Hematopoietic multipotent progenitor cell (in vitro differentiated cells): ENCODE measurements at places on chromosomes 4 and X. TPM values are rescaled to one million over a fixed set of nuclear protein-coding genes. Genes with fewer than 3 reads are reported as not detected.
A peak's percentile ranks its signal among the peaks of the same experiment; 100 is the strongest.

DNA sequence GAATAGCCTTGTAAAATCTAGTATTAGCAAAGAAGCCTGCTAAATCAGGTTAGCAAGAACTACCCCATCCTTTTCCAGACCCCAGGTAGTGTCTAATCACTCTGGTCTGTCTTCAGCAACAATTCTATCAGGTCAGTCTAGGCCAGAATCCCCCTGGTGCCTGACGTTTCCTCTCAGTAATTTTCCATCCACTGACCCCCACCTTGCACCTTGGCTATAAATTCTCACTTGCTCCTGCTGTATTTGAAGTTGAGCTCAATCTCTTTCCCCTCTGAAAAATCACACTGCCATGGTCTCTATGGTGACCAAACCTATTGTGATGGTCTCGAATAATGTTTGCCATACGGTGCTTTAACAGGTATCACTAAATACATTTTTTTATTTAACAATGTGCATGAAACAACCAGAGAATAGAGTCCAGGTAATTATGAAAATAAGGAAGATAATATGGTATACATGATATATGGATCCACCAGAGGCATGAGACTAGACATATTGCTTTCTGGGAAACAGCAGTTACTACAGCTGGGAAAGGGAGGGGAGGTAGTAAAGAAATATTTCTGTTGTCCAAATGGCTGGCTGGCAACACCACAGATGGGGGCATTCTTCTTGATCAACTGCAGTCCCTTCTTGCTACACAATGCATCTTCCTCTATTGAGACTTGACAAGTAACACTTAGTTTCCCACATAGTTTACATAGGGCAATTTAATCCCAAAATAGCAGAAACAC is 33.8 kb downstream of the CXCL1 start:
- no peak for DNase-seq

DNA sequence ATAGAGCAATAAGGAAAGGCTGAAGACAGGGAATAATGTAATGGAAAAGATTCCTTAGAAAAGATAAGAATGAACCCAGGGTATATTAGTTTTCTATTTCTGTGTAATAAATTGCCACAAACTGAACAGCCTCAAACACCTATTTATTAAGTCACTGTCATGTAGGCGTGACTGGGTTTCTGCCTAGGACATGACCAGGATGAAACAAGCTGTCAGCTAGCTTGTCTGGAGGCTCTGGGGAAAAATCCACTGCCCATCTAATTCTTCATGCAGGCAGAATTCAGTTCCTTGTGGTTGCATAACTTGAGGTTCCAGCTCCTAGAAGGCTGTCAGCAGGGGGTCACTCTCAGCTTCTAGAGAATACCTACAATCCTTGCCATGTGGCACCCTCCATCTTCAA is 277.7 kb downstream of the TMA16 start:
- no peak for DNase-seq

- DNase-seq = no peak
These were observed 87.5 kb upstream of the INTU start for GRCh38 chr4:127545271-127545670.

DNA sequence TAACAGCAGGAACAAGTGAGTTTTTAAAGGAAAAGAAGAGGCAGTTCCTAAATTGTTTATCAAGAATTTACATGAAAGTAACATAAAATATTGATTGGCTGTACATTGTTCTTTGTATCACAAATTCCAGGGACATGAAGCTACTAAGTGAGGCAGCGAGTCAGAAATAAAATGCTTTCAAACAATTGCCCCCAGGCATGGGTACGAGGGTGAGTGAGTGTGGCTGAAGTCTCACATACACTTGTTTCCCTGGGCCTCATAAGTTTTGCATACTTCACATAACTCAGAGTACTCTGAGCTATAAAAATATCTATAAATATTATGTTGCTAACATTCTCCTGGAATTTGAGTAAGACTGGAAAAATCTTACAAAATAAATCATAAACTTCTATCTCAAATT is 511.6 kb upstream of the PRKX start:
- no peak for DNase-seq

GRCh38 chr4:28639747-28640146 is 1779.1 kb downstream of the STIM2 start:
- DNase-seq = no peak

DNA sequence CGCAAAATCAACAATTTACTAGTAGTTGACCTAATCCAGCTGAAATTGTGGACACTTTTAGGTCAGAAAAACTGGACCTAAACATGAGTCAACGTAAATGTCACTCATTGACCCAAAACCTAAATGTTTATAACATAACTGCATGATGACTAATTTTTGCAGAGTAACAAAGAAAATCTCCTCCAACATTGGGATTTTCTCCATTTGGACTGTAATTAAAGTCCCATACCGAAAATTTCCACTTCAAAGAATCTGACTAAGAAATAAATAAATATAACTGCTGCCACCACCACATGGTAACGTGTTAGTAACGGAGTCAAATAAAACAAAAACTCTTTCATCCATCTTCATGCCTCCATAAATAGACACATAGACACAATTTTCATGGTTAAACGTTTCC is 1.9 kb downstream of the ADGRA3 start:
- DNase-seq = no peak

- no peak for DNase-seq
These were observed 35.6 kb upstream of the DCAF8L1 start for GRCh38 chrX:28016823-28017222.

DNA sequence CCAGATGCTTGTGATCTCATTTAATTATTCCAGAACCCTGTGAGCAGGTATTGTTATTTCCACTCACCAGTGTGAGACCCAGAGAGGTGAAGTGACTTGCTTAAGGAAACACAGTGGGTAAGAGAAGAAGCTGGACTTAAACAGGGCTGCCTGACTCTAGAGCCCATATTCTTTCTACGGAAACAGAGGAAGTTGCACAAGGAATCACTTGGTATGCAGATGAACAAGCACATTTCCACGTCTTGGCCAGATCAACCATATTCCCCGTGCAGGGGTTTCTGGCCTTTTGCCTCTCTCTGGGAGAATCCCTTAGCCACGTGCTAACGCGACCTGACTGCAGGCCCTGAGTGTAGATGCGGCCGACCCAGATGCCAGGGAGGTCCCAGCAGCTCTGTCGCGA is 195.5 kb upstream of the ATP6AP2 start:
- peak; percentile 10 for DNase-seq

GRCh38 chr4:99504804-99505502 is 5.9 kb upstream of the C4orf17 start:
- no peak for DNase-seq

DNA sequence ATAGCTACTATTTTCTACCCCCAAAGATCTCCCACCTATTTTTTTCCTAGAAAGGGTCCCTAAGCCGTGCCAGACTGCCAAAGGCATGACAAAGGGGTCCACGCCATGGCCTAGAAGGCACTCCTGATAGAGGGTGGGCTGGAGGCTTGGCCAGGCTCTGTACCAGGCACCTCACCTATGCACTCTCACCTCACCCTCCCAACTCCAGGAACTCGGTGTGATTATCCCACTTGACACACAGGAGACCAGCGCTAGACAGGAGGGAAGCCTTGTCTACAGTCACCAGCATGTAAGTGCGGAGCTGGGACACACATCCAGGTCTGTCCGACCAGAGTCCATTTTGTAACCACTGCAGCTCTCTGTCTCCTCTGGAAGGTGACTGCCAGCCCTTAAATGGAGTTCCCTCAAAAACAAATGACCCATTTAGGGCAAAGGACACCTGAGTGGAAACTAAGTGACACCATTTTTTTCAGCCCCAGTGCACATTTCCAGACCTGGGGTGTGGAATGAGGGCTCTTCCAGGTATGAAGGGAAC is 106.4 kb downstream of the RTL5 start:
- no peak for DNase-seq

- DNase-seq = no peak
These were observed 502.9 kb upstream of the PCDH10 start for GRCh38 chr4:132646186-132646585.

DNA sequence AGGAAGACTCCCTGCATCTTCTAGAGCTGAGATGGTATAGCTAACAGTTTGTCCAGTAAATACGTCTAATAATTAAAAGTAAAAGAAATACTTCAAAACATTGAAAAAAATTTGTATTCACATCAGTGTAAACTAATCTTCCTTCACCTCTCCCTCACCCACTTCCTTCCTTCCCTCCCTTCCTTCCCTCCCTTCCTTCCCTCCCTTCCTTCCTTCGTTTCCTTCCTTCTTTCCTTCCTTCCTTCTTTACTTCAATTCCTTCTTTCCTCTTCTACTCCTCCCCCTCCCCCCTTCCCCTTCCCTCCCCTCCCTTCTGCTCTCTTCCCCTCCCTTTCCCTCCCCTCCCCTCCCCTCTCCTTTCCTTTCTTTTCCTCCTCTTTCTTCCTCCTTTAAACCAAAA is 103.7 kb downstream of the POU4F2 start:
- DNase-seq = no peak

GRCh38 chr4:2938906-2939305 is 24.3 kb downstream of the NOP14 start:
- no peak for DNase-seq

DNA sequence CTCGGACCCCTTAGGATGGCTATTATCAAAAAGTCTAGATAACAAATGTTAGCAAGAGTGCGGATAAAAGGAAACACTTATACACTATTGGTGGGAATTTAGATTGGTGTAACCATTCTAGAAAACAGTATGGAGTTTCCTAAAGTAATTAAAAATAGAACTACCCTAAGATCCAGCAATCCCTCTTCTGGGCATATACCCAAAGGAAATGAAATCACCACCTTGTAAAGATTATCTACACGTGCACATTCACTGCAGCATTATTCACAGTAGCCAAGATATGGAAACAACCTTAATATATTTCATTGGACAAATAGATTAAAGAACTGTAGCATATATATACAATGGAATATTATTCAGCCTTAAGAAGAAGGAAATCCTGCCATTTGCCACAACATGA is 462.4 kb downstream of the IQCM start:
- DNase-seq = no peak

DNA sequence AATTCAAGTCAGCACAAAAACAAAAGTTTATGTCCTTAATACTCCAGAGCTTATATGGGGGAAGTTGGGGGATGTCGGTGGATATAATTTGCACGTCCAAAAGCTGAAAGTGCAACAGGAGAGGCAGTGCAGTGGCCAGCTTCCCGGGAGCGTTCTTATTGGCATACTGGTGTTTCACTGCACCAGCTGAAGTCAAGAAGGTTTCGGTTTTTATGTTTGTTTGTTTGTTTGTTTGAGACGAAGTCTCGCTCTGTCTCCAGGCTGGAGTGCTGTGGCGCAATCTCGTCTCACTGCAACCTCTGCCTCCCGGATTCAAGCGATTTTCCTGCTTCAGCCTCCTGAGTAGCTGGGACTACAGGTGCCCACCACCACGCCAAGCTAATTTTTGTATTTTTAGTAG is 28.6 kb upstream of the TLR3 start:
- DNase-seq = no peak

GRCh38 chr4:152369203-152369901 is 166.5 kb downstream of the FBXW7 start:
- no peak for DNase-seq

DNA sequence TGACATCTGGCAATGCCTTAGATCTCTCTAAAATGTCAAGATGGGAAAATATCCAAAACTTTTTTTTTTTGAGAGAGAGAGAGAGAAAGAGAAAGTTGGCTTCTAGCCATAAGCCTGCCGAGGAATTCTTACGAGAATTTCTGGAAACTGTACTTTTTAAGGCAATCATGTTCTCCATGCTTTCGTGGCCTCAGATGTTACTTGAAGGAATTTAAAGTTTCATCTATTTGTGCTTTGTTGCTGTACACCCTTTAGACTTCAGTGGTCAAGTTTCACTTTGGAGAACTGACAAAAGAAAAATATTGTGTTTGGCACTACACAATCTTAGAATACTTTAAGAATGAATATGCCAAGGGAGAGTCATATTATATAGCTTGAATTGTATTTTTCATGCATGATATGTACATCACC is 53.9 kb downstream of the FAT4 start:
- no peak for DNase-seq

DNA sequence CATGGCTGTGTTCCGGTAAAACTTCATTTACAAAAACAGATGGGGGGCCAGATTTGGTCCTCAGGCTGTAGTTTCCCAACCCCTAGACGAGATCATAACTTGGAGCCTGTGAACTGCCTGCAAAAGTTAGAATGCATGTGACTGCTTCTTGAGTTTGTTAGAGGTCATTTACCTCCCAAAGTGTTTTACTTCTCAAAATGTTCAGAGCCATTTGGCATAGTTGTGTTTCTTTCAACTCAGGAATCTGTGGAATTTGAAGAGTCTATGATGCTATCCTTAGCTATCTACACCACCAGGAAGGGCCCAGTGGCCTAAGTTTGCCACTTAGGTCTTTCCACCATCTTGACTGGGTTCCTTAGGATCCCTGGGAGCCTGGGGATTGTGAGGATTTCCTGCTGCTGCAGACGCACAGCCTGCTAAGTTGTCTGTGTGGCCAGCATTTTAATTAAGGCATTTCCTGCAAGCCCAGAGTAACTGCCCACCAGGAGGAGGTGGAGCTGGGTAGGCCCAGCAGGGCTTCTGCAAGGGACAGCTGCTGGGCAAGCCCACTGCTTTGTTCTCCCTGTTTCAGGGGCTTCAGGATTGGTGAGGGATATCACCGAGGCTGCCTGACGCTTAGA is 53.1 kb downstream of the CCNI start:
- no peak for DNase-seq

- DNase-seq = peak; percentile 30
These were observed 851.0 kb downstream of the RAB28 start for GRCh38 chr4:12633053-12633651.

- no peak for DNase-seq
These were observed 1.7 kb downstream of the CTBP1 start for GRCh38 chr4:1246901-1247863.

- no peak for DNase-seq
These were observed 149.9 kb downstream of the ARSF start for GRCh38 chrX:3191201-3191600.

GRCh38 chrX:153400146-153401132 is 711 bp downstream of the PNMA6E start:
- peak; percentile 47 for DNase-seq

- no peak for DNase-seq
These were observed 44.0 kb upstream of the FBXW7 start for GRCh38 chr4:152579916-152580315.

DNA sequence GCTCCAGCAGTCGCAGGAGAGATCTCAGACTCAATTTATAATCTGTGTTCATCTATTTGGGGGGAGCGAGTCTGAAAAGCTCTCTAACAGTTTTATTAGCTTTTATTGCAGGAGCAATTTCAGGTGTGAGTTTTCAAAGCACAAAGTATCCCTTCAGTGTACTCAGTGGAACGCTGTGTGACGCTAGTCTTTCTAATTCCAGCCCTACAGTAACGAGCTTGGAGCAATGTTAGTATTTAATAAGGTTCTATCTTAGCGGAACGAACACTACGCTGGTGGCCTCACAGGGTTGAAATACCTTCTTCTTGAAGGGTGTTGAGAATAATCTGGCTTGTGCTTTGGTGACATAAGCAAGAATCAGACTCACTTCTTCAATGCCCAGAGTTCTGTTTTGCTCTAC is 8.4 kb downstream of the HS3ST1 start:
- DNase-seq = no peak

AMER1 gene
- 5.1 TPM for total RNA-seq

SMIM20 gene
- total RNA-seq = 10.5 TPM

PTTG2 gene
- not detected for total RNA-seq

COL4A6 gene
- not detected for total RNA-seq

RFC1 gene
- total RNA-seq = 20.5 TPM

DDX53 gene
- total RNA-seq = not detected

CXCL13 gene
- not detected for total RNA-seq
